NCI-H69 (cell line): ENCODE measurements at places on chromosomes 2 and 18.

DNA sequence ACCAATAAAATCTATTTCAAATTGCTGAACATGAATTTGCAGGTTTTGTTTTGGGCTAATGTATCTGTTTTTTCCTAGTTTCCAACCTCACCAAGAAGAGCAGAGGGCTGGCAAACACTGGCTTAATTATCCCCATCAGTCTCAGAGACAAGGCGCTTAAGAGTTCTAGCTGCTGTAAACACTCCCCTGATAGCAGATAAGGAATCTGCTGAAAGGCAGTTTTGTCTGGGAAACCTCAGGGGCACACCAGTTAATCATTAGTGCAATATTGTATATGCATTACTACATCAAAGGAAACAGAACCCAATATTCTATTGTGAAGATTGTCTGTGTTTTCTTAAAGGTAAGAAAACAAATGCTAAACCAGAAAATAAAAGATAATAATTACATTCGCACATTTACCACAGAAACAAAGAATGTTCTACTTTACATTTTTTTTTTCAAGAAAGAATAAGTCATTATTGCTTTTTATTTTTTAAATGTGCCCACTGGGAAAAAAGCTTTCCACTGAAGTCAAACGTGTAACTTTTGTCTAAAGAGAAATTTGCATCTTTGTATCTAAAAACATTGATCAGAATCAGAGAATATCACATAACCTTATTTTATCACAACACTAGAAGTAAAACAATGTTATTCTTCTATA lies 179.1 kb downstream of the ERBB4 start:
- DNase-seq: peak; percentile 76

- no peak for DNase-seq
Observed at GRCh38 chr2:197779261-197779660, 5.9 kb downstream of the BOLL start.

DNA sequence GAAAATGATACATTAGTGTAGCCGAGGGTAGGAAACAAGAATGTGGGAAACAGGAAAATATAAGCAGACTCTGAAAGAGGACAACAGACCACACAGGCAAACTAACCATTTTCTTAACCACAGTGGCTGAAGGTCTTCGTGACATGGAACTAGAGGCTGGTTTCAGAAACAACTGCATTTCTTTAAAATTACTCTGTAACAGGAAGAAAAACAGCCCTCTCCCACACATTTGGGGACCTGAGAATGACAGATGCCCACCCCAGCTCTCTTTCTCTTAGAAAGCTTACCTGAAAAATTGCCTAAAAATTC lies 13.8 kb upstream of the SLC25A52 start:
- DNase-seq: no peak

DNA sequence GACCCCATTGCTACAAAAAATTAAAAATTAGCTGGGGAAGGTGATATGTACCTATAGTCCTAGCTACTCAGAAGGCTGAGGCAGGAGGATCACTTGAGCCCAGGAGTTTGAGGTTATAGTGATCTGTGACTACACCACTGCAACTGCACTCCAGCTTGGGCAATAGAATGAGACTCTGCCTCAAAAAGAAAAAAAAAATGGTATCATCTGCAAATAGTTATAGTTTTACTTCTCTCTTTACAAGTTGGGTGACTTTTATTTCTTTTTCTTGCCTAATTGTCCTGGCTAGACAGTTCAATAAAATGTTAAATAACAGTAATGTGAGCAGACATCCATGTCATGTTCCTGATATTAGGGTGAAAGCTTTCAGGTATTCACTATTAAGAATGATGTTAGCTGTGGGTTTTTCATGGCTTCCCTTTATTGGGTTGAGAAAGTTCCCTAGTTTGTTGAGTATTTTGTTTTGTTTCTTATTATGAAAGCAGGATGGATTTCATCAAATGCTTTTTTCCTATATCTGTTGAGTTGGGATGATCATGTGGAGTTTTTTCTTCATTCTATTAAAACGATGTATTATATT lies 24.9 kb upstream of the ACOXL start:
- no peak for DNase-seq

GRCh38 chr2:71599038-71599437 lies 145.7 kb downstream of the DYSF start:
- no peak for DNase-seq

DNA sequence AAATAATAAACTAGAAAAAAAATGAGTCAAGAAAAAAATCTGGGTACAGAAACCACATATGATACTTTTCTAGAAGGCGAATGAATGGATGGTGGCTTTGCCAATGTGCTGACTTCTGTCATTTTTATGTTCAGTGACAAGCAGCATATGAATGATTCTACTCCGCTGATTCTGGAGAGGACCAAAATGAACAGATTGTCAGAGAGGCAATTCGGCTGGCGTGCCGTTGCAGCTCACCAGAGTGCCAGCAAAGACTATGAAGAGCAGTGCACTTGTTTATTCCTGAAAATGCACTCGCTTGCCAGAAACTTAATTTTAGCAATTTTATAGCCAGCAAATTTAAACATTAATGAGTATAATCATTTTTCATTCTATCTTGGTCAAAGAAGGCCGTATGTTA lies 105.9 kb upstream of the NYAP2 start:
- no peak for DNase-seq

DNA sequence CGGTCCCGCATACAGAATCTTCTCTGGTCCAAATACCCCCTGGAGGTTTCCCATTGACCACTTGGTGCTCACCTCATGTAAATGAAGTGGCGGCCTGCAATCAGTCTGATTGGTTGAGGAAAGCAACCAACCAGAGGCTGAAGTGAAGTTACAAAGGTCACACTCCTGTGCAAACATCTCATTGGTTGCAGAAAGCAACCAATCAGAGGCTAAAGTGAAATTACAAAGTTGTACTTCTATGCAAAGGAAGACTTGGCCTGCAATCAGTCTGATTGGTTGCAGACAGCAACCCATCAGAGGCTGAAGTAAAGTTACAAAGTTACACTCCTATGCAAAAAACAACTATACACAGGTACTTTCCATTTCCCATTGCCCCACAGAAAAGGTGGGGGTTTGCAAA lies 2.5 kb upstream of the SP100 start:
- DNase-seq: no peak

DNA sequence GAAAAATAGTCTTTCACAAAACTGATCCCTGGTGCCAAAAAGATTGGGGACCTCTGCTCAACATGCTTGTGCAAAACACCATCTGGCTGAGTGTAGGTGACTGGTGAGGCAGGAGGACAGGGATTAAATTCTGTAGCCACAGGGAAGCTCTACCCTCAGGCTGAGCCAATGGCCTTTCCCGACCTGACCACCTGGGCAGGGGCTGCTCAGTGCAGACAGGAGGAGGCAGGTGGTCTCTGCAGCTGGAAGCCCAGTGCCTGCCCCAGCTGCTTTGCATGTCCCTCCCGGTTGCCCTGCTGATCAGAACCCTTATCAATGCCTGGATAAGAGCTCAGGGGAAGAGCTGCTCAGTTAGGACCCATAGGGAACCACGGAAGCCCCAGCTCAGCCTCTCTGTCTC lies 235.3 kb downstream of the ANKRD36 start:
- DNase-seq: no peak

DNA sequence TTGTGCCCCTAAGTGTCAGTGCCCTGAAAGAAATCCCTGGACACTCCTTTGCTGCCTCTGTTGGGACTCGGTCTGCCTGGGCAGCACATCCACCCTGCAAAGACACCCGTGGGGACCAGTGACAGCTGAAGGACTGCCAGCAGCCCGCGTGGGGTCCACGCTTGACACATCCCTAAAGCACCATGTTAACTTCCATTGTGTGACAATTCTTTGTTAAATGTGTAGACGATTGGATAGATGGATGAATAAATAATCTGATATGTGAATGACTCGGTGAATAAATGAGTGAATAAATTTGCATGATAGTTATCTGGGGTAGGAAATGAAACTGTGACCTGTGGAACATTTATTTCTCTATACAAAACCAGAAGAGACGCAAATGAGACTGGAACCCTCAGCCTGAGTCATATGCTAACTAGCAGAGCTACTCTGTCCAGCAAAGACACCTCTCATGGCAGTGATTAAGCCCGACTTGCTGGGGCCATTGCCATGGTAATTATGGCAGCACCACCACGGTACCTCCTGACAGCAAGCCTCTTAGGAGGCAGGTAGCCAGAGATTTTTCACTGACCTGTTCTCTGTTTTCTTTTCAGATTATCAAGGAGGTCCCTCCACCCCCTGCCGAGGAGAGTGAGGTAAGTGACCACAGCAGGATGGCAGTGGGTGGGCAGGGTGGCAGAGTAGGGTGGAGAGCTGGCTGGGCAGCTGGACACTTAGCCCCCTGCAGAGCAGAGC lies 156.8 kb downstream of the ANTXR1 start:
- peak; percentile 67 for DNase-seq

DNA sequence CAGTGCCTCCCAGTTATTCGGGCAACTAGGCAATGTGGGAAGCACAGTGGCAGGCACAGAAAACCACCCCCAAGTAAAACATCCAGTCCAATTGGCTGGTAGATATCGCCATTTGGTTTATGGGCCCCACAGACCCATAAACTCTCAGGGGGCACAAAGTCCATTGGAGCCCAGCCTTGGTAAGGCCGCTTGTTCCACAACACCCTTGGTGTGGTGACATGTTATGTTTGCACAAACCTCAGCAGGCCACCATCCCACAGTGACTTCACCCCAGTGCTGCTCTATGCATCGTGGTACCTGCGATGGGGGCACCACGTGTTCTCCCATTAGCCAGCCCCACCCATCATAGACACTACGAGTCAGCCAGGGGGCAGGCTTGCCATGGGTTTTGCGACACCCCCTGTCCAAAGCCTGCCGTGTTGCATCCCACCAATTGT lies 18.5 kb downstream of the PHOSPHO2 start:
- DNase-seq: no peak

- peak; percentile 58 for DNase-seq
Observed at GRCh38 chr2:239639421-239640185, 238.8 kb upstream of the HDAC4 start.

DNA sequence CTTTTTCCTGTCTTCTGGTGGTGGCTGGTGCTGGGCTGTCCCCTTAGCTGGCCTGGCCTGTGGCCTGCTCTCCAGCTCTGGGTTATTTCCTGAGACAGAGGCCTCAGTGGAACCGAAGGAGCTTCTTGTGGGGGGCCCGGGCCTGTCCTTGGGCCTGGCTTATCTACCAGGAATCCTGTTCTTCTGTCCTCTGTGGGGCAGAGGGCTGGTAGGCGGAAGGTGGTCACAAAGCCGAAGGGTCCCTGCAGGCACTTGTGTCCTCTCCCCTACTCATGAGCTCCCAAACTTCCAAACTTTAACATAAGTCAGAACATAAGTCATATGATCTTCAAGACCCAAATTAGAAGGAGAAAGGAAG lies 74.6 kb upstream of the MCFD2 start:
- DNase-seq: no peak

- DNase-seq: peak; percentile 51
Observed at GRCh38 chr18:36186461-36187192, 670 bp upstream of the MOCOS start.

GRCh38 chr18:79211844-79212243 lies 142.7 kb downstream of the ATP9B start:
- no peak for DNase-seq

- DNase-seq: peak; percentile 60
Observed at GRCh38 chr2:197516393-197516761, 511 bp downstream of the MOB4 start.

GRCh38 chr2:121297217-121297830 lies 12.3 kb upstream of the TFCP2L1 start:
- DNase-seq: peak; percentile 80

GRCh38 chr2:69298261-69298660 lies 88.8 kb downstream of the GFPT1 start:
- no peak for DNase-seq

- no peak for DNase-seq
Observed at GRCh38 chr2:105323111-105323510, 6.4 kb downstream of the TGFBRAP1 start.

DNA sequence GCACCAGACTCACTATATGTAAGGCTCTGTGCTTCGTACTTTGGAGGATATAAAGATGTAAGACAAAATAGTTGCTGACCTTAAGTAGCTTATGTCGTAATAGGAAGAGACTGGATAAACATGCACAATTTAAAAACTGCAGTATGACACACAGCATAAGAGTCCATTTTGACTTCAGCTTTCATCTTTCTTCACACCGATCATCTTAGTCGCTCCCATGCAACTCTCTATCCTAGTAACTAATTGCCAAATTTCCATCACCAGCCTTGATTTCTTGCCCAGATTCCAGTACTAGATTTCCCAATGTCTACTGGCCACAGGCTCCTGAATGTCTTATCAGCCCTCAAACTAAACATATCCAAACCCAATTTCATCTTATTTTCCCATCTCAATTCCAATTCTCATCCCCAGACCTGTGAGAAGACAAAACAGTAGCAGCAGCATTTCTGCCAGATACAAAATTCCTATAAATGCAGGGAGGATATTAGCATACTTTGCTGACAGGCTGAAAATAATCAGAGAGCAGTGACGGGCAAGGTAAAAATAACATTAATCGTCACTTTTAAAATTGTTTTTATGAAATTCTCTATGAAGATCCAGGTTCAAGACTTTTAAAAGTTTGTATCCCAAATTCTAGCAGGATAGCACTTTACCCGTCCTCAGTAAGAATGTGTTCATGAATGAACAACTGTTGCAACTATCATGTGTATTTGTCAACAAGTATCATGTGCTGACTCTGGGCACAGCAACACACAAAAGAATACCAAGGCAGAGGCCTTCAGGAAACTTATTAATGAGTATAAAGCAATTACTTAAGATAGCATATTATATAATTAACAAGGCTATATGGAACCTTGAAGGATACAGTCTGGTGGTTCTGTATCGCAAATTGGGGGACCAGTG lies 42.2 kb downstream of the KIDINS220 start:
- DNase-seq: no peak
